ENCODE measurements at places on chromosomes 5 and 9.

GRCh38 chr9:21095561-21095960 is 17.8 kb upstream of the IFNB1 start:
- DNase-seq = no peak

DNA sequence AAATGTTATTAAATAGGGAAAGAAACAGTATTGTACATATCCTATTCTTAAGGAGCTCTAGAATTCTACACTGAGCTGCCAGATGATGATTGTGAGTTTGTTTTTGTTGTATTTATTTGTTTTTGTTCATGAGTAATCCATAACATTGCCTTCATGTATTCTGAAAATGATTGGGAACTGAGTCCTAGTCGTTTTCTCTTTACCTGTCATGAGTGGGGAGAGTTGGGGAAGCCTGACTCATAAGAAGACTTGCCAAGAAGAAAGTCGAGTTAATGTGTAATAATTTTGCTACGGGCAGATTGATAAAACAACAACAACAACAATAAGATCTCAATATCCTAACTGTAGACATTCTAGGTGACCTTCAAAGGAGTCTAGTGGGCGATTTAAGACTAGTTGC is 103.8 kb downstream of the ANKRD55 start:
- DNase-seq = no peak

GRCh38 chr9:125189361-125190289 is at the start of gene PPP6C:
TSS of gene PPP6C (minus strand) at chr9:125189803. CDS start at chr9:125189718, 85 bp downstream.
- peak; percentile 87 for DNase-seq

GRCh38 chr9:130159915-130160670 is 12.1 kb upstream of the NCS1 start:
- no peak for DNase-seq

DNA sequence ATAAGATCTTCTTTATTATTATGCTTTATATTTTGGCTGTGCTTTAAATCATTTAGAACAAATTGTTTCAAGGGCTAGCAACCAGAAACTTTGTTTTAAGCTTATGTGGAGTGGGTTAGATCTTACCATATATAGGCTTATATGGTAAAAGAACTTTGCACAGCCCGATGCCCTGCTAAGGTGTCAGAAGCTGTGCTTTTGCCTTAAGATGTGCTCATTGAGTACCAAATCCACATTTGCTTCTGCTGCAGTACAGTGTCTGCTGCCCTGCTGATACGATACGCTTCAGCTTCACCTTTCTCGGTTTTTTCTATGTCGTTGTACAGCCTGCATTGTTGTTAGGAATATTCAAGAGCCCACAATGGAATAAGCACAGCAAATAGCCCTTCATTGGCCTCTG is 34.8 kb downstream of the CD180 start:
- DNase-seq = no peak

- no peak for DNase-seq
These were observed 1271.6 kb downstream of the PTPRD start for GRCh38 chr9:9341203-9341602.

DNA sequence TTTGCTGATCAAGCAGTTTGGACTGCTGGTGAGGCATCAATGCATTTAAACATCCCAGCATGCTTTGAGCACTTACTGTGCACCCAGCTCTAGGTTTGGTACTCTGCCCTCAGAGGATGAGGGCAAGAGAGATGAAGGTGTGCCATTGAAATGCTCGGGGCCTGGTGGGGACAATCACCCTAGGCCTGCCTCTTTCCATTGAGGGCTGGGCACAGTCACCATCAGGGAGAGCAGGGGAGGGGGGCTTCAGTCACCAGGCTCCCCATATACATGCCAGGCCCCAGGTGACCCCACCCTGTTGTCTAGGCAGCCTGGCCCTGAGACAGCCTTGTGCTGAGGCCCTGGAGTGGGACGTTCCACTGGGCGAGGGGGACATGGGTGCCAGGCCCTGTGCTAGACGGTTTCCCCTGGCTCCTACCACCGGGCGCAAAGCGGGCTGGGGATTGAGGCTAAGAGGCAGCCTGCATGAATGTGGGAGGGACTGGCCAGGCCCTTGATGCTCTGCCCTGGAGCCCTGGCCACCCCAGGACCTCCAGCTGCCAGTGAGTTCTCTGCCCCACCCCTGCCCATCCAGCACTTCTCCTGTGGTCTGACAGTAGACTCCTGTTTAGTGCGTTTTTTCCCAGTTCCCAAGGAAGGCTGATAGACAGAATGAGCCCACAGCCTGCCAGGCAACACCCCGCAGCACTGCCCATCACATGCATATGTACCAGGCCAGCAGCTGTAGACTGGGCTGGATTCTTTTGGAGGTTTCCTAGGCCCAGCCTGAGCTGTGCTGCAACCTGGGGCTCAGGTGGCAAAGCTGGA is 18.9 kb downstream of the TCF7 start:
- DNase-seq = no peak

DNA sequence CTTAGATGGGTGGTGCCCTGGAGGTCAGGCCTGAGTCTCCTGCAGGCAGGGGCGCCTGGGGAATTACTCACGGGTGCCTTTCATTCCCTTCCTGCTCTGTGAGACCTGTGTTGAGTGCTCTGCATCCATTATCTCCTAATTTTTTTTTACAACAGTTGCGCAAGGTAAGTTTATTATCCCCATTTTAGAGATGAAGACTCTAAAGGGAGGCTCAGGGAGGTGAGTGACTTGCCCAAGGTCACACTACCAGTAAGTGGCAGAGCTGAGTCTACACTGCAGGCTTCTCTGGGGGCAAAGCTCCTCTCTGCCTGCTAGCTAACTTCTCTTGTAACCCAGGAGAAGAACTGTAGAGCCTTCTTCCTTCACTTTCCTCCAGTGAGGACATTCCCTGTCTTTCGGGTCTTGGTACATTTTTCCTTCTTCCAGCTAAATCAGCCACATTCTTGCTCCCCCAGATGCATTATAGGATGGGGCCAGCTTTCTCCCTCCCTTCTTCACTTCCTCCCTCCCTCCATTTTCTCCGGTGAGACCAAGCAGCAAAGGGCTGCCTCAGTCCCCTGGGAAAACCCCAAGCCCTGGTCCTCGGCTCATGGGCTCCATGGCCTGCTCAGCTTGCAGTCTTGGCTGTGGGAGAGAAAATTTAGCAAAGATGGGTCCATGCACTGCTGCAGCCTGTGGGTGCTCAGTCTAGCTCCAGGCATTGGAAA is 1.8 kb downstream of the PRR7 start:
- no peak for DNase-seq

- no peak for DNase-seq
These were observed 12.2 kb upstream of the OTP start for GRCh38 chr5:77650686-77651085.

GRCh38 chr5:119554597-119554996 is 74.8 kb upstream of the FAM170A start:
- no peak for DNase-seq

DNA sequence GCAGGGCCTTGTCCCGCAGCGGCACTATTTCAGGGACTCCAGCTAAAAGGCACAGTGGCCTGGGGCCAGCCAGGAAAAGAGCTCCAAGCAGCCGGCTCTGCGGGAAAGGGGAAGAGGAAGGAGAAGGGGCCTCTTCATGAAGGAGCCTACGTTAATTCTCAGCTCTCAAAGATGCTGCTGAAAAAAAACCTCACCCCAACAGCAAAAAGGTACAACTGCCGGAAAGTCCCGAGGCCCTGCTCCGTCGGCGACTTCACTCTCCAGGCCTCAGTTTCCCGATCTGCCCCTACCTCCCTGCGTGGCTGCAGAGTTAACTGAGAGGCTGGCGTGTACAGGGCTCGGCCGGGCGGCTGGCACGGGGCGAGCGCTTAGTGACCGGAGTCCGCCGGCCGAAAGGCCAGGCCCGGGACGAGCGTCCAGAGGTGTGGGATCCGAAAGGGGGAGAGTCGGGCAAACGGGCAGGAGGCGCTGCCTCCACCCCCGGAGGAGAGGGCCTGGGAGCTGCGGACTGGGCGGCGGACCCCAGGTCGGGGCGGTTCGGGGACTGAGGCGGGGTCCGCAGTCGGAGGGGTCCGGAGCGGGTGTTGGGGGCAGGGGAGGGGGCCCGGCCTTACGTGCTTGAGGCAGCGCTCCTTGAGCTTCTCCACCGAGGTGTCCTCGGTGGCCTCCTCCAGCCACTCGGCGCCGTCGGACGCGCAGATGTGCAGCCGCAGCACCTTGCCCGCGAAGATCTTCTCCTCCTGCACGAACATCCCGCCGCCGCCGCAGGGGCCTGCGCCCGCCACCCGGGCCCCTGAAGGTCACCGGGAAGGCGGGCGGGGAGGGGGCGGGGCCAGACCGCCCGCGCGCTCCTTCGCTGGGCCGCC is 529 bp downstream of the UBAC1 start:
- no peak for DNase-seq

- peak; percentile 25 for DNase-seq
These were observed 28.3 kb downstream of the PTPN3 start for GRCh38 chr9:109469646-109470358.

DNA sequence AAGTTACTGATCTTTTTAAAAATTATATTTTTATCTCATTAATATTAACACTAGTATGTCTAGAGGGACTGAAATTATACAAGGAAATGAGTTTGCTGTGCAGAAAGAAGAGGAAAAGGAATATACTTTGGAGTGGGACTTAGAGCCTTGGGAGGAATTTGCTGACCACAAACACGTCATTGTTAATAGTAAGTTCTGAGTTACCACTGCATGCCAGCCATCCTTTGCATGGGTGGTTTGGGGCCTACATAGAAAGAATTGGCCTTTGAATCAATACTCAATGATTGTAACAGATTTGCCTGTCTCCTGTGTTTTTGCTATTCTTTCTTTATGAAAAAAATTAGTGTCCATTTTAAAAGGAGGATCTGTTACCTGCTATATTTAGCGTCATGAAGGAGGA is 232.6 kb upstream of the TNC start:
- DNase-seq = no peak

GRCh38 chr5:15393146-15393545 is 106.8 kb upstream of the FBXL7 start:
- DNase-seq = no peak

- DNase-seq = no peak
These were observed 145.5 kb upstream of the POU5F2 start for GRCh38 chr5:93886917-93887361.

DNA sequence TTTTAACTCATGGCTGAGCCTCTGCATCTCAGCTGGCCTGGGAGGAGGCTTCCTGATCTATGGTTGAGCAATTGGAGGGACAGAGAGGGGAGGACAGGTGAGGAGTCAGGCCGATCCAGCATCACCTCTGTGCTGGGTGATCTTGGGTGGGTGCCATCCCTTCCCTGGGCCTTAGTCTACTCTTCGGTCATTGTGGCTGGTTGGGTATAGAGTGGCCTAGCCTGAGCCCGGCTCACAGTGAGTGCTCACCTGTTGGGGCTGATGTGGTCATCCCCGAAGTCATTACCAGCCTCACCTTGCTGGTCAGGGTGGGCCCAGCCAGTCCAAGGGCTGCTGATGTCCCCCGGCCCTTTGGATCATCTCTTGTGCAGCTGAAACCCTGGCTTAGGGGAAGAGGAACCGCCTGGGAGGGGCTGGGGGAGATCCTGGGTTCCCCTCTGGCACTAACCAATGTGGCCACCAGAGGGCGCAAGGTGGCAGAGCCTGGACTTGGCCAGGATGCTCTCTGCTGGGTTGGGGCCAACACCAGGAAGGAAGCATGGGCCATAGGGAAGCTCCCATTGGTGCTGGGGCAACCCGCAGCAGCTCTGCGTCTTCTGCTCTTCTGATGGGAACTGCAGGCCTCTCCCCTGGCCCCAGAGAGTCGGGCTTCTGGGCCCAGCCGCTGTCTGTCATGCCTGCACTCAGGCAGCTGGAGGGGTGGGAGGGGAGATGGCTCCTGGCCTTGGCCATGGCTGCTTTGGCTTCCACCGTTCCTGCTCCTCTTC is 17.3 kb upstream of the ODF2 start:
- peak; percentile 80 for DNase-seq

DNA sequence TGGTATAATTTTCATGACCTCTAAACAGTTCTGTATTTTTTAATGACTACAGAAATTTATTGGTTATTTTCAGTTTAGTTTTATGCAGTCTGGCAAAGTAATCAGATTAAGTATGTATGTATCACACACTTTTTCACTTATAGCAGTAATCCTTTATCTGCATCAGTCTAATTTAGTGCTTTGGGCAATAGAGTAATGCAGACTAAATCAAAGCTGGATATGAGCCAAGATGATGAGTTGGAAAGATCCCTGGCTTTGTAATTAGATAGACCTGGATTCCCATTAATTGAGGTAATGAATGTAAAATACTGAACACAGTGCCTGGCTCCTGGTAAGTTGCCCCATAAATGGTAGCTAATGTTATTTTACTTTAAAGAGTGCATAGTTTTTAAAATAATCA is 215.4 kb upstream of the TLX3 start:
- no peak for DNase-seq

GRCh38 chr9:124399968-124400940 is 15.0 kb downstream of the PSMB7 start:
- no peak for DNase-seq

DNA sequence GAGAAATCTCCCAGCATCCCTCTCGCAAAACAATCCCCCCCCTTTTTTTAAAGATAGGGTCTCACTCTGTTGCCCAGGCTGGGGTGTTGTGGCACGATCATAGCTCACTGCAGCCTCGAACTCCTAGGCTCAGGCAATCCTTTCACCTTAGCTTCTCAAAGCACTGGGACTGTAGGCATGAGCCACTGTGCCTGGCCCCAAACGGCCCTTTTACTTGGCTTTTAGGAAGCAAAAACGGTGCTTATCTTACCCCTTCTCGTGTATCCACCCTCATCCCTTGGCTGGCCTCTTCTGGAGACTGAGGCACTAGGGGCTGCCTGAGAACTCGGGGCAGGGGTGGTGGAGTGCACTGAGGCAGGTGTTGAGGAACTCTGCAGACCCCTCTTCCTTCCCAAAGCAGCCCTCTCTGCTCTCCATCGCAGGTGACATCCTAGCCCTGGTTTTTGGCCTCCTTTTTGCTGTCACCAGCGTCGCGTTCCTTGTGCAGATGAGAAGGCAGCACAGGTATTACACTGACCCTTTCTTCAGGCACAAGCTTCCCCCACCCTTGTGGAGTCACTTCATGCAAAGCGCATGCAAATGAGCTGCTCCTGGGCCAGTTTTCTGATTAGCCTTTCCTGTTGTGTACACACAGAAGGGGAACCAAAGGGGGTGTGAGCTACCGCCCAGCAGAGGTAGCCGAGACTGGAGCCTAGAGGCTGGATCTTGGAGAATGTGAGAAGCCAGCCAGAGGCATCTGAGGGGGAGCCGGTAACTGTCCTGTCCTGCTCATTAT is 6.8 kb downstream of the CA9 start:
- no peak for DNase-seq

GRCh38 chr9:6067426-6067825 is 52.0 kb upstream of the RANBP6 start:
- no peak for DNase-seq

DNA sequence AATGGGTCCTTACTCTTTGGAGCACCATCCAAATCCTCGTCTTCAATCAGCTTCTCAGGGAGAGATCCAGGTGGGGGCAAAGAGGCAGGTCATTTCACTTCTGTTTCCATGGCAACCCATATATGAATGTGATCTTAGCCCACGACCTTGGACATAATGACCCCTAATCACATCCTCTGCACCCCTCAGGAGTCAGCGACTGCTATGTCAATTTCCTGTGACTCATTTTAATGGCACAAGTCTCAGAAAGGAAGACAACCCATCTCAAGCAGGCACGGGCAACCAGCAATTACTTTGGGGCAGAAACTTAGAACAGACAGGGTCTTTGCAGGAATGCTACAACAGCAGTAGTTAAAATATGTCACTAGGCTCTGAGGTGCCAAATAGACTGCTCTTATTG is 591.2 kb downstream of the TLR4 start:
- no peak for DNase-seq

- DNase-seq = no peak
These were observed 32.0 kb upstream of the TMED7 start for GRCh38 chr5:115657881-115658233.

Measured in KG1 (cell line).